Stimulated activated CD4-positive, alpha-beta T cell treated with anti-CD3 and anti-CD28 coated beads, Interleukin-1b, Interleukin-23, amount 100 ng/mL, for 4 hours (primary cell): ENCODE measurements at places on chromosomes 12 and 14.

GRCh38 chr14:22268875-22269274 is 320.1 kb downstream of the DAD1 start:
- DNase-seq, result no peak

DNA sequence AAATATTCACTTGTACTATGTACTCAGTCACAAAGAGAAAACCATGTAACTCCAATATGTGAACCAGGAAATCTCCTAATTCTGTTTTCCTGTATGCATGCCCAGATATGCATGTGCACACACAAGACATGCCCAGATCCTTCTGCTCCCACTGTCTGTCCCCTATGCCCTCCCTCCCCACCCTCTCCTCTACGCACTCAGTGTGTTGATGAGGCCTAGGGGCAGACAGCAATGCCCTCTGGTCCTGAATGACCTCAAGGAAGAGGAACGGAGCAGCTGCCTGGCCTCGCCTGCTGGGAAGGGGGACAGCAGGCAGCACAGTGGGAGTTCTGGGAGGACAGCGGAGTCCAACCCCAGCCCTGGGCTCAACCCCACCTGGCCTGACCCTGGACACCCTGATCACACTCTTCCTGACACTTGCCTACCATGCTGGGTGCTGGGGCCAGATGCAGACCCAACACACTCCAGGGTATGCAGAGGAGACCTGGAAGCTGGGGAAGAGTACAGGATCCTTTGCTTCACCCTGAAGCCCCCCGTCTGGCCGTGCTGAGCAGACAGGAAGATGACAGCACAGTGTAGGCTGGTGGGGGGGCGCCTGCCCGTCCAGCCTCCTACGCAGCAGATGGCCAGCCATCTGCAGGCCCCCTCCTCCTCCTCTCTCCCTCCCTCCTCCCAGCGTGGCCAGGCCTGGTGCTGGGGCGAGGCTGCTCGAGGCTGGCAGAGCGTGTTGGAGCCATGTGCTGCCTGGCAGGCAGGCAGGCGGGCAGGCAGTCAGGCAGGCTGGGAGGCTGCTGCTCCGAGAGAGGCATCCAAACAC is 106.6 kb upstream of the NCOR2 start:
- no peak for DNase-seq

GRCh38 chr14:64012720-64013119 is 159.9 kb downstream of the SYNE2 start:
- no peak for DNase-seq

DNA sequence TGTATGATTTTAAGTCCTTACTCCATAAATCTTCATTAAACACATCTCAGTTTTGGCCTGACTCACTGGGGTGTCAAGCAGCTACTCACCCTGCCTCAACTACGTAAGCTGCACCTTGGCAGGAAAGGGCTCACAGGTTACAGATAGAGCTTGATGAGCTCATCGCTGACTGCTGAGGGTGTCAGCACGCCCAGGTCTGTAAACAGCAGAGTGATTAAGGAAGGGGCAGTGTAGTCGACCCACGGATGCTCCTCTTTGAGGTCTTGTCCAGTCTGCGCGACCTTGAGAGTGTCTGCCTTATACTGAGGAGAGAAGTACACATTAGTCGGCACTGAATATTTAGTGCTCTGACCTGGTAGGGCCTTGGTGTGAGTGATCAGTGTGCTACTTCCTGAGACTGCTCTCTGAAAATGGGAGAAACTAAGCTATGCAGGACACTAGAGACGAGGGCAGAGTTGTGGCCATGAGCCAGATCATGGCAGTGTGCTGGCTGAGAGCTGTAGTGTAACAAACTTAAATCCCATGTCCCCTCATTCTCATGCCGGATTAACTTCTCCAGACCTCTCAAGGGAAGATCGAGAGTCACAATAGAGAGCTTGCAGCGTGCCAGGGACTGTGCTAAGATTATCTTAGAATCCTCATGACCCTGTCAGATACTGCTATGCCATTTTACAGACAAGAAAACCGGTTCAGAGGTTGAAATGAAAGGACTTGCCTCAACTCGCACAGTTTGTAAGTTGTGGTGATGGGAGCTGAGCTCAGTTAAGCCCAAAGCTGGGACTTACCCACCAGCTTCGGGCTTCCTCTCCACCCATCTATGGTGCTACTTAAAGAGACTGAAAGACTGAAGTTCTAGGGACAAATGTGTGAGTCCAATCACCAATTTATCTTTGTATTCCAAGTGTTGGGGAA is 11.6 kb downstream of the EIF2B1 start:
- DNase-seq, result no peak

DNA sequence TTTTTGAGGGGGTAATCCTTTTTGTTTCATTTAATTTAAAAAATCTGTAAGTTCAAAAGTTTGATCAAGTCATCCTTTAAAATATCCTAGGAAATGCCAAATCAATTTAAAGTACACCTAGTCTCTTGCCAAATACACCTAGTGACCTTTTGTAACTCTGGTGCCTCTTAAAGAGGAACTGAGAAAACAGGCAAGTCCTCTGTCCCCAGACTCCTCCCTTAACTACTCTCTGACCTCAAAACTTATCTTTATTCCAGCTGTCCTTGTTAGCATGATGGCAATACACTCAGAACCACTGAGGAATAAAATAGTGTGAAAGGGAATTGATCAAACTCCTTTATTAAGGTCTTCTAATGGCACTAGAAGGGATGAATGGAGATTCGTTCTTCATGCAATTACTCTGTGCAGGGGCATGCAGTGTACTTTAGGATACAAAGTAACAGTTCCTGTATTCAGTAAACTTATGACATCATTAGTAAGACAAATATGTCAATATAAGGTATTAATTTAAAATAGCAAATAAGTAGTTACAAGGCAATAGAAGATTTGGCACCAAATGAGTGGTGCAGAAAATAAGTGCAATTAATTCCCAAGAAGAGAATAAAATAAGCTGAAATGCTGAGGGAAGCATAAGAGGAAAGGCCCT is 3.3 kb downstream of the FAR2 start:
- DNase-seq, result no peak

- no peak for DNase-seq
These were observed 28.7 kb upstream of the OR4E1 start for GRCh38 chr14:21702316-21702715.

- DNase-seq, result no peak
These were observed 142.3 kb downstream of the RTN1 start for GRCh38 chr14:59728304-59728703.

DNA sequence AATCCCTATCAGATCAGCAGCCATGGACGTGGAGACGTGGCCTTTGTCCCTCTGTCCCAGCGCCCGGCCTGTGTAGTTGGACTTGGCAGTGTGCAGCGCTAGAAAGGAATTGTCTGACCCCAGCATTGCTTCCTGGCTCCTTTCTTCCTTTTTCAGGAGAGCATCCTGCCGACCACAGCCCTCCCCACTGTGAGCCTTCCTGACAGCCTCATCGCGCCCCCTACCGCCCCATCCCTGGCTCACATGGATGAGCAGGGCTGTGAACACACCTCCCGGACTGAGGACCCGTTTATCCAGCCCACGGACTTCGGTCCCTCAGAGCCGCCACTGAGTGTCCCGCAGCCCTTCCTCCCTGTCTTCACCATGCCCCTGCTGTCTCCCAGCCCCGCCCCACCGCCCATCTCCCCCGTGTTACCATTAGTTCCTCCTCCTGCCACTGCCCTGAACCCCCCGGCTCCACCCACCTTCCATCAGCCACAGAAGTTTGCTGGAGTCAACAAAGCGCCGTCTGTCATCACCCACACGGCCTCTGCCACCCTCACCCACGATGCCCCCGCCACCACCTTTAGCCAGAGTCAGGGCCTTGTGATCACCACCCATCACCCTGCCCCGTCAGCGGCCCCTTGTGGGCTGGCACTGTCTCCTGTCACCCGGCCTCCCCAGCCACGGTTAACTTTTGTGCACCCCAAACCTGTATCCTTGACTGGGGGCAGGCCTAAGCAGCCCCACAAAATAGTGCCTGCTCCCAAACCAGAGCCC is 40.6 kb downstream of the IL31 start:
- DNase-seq, result no peak

- DNase-seq, result no peak
These were observed 89.6 kb downstream of the SCARB1 start for GRCh38 chr12:124774054-124774461.

DNA sequence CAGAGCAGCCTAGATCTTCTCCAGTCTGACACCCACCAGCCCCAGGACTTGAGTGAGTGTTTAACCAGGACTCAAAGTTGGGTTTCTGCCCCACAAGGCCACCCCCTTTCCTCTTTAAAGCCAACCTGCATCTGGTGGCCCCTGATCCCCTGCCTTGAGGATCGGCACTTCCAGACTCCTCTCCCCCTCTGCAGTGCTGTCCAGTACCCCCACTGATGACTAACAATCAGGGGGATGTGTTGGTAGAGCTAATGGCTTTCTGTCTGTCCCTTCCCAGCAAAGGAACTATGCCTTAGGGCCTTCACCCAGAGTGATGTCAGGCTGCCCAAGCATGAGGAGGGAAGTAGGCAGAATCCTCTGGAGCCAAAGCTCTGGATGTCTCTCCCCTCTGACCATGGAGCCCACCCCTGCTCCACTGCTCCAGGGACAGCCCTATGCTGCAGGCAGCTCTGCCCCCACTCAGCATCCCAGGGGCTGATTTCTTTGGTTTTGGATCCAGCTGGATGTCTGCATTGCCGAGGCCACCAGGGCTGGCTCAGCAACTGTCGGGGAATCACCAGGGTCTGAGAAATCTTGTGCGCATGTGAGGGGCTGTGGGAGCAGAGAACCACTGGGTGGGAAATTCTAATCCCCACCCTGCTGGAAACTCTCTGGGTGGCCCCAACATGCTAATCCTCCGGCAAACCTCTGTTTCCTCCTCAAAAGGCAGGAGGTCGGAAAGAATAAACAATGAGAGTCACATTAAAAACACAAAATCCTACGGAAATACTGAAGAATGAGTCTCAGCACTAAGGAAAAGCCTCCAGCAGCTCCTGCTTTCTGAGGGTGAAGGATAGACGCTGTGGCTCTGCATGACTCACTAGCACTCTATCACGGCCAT is 42.9 kb downstream of the DAD1 start:
- no peak for DNase-seq

DNA sequence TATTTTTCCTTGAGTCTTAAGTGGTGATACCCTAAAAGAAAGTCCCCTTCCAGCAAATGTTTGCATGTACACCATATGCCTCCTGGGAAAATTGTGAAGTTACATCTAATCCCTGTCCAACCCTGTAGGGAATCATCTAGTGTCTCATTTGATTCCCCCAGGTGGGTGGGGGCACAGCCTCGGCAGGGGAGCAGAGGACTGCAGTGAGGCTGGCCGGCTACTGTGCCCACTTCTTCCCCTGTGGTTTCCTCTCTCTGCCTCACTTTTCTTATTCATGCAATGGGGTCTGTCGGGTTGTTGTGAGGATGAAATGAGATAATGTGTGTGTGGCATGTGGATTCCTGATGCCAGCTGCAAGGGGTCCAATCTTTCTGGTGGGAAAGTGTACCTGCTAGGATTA is 6.0 kb downstream of the PAPLN start:
- DNase-seq, result no peak

DNA sequence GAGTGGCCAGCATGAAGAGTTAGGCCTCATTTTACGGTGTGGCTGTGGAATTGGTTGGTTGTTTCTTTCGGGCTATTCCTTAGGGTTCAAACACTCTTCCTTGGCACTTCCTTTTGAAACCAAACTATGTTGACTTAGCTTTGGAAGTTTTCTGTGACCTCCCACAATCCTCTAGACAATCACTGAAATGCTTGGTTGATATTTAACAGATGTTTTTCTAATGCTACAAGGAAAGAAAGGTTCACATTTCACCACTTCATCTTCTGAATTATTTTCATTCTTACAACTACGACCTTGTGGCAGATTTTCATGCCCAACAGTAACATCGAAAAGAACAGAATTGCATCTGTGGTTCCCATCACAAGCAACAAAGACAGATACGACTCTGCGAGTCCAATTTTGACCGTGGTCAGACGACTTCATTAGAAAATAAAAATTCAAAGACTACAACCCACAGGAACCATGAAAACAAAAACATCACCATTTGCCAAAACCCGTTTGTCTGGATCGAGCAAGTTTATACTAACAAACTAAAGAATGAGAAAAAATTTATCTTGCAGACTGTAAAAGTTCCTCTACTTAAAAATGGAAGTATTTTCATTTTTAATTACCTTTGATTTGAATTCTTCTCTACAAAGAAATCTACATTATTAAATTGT is 16.9 kb downstream of the PRKAB1 start:
- DNase-seq, result no peak

DNA sequence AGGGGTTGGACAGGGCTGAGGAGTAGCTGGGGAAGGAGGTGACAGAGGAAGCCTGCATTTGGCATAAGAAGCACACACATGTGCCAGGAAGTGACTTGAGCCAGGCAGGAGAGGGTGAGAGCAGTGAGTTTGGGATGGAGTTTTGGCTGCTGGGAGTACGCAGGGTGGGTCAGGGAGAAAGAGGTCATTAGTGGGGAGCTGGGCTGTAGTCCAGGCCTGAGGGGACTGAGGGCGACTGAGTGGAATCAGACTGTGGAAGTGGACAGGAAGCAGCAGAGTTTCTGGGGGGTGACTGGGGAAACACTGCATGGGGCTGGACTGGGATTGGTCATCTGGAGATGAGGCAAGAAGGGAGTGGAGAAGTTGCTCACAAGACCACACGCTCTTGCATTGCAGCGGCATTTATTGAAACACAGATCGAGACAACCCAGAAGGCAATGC is 7.6 kb downstream of the KRT85 start:
- no peak for DNase-seq

GRCh38 chr14:22070119-22070982 is 396.7 kb upstream of the OR4E1 start:
- DNase-seq, result peak; percentile 25

- no peak for DNase-seq
These were observed 76.2 kb downstream of the ETV6 start for GRCh38 chr12:11725686-11726085.

DNA sequence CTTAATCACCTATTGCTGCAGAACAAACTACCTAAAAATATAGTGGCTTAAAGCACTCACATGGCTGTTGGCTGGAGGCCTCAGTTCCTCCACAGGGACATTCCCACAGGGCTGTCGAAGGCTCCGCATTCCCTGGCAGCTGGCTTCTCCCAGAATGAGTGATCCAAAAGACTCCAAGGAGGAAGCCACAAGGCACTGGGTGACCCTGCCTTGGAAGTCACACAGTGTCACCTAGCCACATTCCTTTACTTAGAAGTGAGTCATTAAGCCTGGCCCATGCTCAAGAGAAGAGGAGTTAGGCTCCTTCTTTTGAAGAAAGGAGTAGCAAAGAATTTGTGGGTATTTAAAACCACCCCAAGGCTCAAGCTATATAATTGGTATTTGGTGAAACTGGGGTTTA is 63.9 kb upstream of the MAP1LC3B2 start:
- DNase-seq, result no peak

DNA sequence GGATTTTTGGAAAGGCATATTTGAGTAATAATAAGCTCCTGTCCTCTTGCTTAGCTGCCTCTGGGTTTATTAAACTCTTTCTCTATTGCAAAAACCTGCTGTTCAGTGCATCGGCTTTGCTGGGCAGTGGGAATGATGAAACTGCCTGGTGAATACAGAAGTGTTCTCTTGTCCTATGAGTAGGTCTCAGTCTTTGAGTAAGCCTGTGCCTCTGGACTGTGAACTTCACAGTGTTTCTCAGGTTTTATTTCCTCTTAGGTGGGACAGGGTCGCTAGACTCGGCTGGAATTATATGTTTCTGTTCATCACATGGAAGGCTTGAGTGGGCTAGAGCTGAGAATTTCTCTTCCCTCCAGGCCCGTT is 46.4 kb downstream of the CRADD start:
- DNase-seq, result no peak

- no peak for DNase-seq
These were observed 10.4 kb downstream of the B4GALNT3 start for GRCh38 chr12:470133-470532.
